ENCODE measurements at places on chromosomes 1 and 21.

DNA sequence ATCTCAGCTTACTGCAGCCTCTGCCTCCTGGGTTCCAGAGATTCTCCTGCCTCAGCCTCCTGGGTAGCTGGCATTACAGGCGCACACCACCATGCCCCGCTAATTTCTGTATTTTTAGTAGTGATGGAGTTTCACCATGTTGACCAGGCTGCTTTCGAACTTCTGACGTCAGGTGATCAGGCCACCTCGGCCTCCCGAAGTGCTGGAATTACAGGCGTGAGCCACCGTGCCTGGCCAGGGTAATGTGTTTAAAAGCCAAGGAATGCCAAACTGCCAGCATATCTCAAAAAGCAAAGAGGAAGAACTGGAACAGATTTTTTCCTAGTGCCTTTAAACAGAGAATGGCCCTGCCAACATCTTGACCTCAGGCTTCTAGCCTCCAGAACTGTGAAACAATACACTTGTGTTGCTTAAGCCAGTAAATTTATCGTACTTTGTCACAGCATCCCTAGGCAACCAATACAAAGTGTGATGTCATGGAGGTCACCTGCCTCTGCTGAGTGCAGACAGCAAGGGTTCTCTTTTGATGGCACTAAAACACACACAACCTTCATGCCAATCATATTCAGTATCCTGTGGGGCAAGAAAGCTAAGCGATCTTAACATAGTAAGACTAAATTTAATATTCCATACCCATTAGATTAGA lies 858.3 kb upstream of the TMPRSS15 start:
- DNase-seq = no peak

- no peak for DNase-seq
These were observed 25.3 kb downstream of the SLC27A3 start for GRCh38 chr1:153800516-153800915.

DNA sequence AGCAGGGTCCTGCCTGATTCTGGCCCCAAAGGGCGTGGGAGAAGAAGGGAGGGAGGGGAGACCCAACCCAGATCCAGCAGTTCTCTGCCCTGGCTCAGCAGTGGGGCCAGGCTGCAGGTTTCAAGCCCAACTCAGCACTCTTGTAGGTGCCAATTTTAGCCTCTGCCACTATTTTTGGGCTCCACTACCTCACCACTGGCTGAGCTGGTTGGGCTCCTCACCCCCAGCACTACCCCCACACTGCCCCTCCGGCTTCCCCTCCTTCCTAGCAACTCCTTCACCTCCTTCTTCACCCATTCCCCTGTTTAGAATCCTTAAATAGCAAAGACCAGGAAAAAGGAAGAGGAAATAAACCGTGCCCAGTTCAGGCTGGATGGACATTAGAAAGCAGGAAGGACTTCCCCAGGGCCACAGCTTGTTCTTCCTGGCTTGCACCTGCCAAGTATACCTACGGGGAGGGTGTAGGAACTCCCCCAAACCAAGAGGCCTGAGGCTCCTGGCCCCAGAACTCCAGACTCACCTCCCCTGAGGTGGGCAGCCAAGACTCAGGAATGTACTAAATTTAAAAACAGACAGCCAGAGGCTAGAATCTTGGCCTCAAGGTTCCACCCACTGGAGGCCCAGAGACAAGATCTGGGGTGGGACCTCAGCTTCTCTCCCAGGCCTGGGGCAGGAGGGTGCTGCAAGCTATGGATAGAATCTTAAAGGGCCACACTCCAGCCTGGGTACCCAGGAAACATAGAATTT lies 1.4 kb upstream of the ARHGEF2 start:
- DNase-seq = no peak

DNA sequence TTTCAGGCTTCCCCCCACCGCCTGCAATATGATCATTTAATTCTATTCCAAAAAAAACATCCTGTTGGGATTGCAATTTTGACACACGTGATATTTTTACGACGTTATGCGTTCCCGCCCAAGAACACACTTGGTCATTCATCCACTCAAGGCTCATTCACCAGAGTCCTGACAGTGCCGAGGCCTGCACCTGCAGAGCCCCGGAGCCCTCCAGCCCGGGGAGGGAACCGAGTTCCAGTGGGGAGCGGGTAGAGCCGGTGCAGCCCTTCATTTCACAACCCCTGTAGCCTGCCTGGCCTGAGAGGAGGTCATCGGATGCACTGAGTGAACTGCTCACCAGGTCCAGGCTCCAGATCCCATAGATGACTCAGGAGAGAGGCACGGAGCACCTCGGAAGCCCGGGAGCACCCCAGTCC lies 156.0 kb upstream of the BACE2 start:
- no peak for DNase-seq

GRCh38 chr1:234841710-234842231 lies 231.8 kb upstream of the IRF2BP2 start:
- no peak for DNase-seq

- DNase-seq = no peak
These were observed 1242.0 kb downstream of the AMY1C start for GRCh38 chr1:104991702-104992101.

DNA sequence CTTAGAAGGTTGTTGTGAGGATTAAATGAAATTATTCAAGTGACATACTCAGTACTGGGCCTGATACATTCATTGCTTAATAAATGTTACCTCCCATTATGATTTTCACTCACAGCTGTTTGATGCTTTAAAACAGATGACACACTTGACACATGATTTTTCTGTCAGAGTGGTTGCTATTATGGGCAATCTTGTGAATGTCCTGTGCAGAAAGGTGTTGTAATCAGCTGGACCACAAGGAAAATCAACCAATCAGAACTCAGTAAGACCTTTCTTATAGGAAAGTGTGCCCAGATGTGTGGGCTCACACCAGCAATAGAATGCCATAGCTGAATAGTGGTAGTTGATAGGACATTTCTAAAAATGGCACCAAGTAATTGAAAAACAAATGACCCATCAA lies 23.5 kb downstream of the GJA5 start:
- no peak for DNase-seq

GRCh38 chr1:162672622-162673260 lies 40.5 kb downstream of the DDR2 start:
- no peak for DNase-seq

GRCh38 chr21:26457817-26458216 lies 115.3 kb downstream of the CYYR1 start:
- no peak for DNase-seq

DNA sequence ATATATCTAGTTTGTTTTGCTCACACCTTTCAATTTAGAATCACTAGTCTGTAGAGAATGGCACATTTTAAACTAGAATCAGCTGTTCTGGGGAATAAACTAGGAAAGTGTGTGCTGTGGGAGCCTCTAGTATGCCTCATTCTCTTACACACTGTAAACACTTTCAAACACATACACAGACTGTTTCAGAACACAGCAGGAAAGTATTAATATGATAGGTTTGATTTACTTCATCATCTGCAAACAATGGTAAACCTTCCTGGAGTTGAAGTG lies 67.1 kb upstream of the ABCG1 start:
- no peak for DNase-seq

GRCh38 chr1:40980068-40980452 lies 564 bp downstream of the CTPS1 start:
- no peak for DNase-seq

- DNase-seq = no peak
These were observed 41.7 kb upstream of the ZNF326 start for GRCh38 chr1:89953131-89953626.

DNA sequence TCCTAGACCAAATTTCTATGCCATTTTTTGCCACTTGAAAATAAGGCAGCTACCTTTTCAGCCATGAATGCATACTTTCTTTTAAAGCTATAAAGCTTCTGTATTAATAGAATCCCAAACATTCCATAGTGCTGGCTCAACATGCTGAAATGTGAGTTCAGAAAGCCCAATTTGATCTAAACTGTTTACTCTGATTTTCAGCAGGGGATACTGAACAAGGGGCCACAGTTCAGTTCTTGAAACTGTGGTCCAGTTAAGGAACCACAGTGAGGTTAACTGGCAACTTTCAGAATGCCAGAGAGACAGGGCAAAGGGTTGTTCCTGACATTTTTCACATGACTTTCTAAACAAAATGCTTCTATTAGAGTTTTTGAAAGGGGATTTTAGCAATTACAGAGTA lies 85.7 kb upstream of the COL11A1 start:
- DNase-seq = no peak

- DNase-seq = no peak
These were observed 27.8 kb downstream of the ECE1 start for GRCh38 chr1:21262293-21263051.

DNA sequence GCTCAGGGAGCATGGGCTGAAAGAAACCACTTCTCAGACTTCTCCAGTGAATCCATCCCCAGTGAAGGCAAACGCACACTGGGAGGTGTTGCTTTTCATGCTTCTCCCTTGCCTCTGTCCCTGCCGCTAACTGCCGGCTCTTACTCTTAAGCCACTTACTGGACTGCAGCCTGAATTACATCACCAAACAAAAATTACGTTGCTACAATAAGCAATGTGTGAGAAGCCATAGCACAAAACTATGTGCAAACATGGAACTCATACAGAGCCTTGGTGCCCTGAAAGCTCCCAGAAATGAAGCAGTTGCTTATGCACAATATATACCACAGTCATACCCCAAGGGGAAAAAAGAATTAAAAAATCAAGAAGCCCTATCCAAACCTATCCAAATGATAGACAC lies 375.2 kb downstream of the KCNH1 start:
- no peak for DNase-seq

DNA sequence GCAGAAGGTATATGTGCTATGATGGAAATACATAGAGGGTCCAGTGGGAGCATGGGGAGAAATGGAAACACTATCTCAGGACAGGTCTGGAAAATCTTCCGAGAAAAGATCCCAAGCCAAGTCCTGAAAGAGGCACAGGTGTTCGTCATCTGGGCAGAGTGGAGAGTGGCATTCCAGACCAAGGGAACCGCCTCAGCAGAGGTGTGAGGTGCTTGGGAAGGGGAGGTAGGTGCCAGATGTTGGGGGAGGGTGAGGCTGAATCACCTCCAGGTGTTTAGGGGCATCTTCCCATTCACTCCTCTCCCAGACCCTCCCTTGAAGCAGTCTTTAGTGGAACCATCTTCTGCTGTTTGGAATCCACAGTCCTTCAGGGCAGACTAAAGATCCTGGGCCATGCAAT lies 23.5 kb upstream of the LRRN2 start:
- DNase-seq = no peak

DNA sequence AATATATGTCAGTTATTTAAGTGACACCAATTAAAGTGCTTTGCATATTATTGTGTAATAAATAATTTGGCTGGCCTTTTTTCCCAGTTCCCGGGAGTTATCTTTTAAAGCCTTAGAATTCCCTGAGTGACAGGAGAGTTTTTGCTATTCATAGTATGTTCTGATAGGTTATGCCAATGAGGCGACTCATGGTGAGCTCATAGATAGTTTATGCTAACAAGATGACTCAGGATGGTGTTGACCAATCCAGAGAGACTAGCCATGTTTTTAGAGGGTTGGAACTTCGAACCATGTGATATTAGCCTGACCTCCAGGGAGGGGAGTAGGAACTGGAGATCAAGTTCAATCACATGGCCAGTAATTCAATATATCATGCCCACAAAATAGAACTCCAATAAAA lies 310.8 kb downstream of the USP25 start:
- DNase-seq = no peak

DNA sequence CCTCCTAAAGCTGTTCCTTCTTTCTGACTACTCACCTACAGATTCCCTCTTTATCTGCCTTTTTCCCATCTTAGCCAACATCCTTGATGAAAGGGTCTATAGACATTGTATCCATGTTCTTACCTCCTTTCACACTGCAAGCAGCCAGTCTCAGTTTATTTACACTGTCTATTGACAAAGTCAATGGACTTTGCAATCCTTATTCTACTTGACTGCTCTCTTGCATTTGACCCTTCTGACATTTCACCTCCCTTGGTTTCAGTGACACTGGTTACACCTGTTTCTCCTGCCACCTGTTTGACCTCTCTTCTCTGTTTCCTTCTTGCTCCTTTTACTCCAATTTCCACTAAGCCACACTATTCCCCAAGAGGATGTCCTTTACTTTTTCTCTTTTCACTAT lies 224.0 kb upstream of the SNX7 start:
- no peak for DNase-seq

- DNase-seq = no peak
These were observed 300.8 kb downstream of the DISC1 start for GRCh38 chr1:231927431-231927830.

DNA sequence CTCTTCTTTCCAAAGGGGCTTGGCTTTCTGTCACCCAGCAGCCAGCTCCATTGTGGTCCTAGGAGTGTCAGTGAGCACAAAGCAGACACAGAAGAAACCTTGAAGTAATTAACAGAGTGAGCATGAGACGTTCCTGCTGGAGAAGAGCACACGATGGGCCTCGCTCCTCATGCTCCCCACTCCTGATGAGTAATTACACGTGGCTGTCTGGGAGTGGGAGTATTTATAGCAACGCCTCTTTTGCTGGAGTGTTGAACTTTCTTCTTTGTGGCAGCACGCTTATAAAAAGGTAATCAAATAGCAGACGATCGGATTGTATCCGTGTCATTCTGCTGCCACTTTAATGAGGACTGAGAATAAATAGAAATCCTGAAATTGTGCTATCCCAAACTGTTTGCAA lies 185.8 kb downstream of the CAMTA1 start:
- DNase-seq = no peak

- no peak for DNase-seq
These were observed 49.2 kb downstream of the S1PR1 start for GRCh38 chr1:101285922-101286570.

DNA sequence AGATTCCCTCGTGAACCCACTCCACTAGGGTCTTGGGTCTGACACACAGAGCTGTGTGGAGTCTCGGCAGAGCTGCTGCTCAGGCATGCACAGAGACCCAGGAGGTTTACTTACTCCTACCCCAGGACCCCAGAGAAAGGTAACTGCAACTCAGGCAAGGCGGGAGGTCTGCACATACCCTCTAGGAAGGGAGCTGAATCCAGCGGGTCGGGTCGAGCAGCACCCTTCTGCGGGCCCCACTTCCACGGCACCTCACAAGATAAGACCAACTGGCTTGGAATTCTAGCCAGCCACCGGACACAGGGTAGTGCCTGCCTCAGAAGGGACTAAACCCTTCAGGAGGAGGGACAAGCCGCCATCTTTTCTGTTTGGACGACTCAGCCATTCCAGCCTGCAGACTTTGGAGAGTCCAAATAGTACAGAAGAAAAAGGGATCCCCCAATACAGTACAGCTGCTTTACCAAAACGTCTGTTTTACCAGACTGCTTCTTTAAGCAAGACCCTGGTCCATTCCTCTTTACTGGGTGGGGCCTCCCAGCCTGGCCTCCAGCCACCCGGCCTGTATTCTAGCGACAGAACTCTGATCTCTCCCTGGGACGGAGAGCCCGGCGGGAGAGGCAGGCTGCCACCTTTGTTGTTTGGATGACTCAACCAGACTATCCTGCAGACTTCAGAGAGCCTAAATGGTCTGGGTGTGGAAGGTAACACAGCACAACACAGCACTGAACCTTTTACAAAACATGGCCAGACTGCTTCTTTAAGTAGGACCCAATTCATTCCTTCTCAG lies 554.6 kb upstream of the BEND5 start:
- no peak for DNase-seq
